ENCODE measurements at places on chromosomes 3 and 15.

DNA sequence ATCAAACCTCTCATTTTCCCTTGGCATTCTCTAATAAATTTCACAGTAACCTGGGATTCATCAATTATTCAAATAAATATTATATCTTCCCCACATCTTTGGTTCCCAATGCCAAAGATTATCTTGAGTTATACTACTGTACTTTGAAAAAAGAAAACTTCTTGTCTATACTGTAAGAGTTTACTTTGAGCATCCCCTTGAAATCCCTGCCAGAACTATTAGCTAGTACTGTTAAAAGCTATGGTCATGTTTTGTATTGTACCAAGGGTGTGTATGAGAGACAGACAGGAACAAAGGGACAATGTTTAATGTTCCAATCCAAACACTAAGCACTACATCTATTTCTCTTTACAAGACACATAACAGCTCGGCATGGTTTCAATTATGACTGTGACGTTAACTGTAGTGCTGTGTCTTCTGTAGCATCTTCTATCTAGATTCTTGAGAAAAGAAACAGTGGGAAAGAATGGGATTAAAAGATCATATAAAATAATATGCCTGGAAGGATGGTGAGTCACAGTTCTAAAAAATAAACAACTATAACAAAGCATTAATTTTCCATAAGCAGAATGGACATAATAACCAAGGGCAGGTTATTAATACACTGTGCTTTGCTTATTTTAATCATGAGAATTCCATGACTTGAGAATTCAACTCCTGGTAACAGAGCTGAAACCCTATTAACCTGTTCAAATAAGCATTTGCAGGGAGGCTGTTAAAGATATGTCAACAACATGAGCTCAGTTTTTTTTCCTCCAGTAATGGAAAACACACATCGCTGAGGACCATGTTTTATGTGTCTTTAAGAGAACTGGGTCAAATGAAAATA is 71.1 kb downstream of the ALDH1A2 start:
- peak; percentile 32 for DNase-seq

GRCh38 chr3:97999994-98000393 is 27.8 kb upstream of the RIOX2 start:
- DNase-seq: no peak

- DNase-seq: no peak
Observed at GRCh38 chr3:113590983-113591382, 58.6 kb downstream of the SIDT1 start.

GRCh38 chr3:33089515-33089914 is 7.4 kb downstream of the GLB1 start:
- no peak for DNase-seq

GRCh38 chr15:86571873-86572272 is 492.2 kb downstream of the AGBL1 start:
- no peak for DNase-seq

DNA sequence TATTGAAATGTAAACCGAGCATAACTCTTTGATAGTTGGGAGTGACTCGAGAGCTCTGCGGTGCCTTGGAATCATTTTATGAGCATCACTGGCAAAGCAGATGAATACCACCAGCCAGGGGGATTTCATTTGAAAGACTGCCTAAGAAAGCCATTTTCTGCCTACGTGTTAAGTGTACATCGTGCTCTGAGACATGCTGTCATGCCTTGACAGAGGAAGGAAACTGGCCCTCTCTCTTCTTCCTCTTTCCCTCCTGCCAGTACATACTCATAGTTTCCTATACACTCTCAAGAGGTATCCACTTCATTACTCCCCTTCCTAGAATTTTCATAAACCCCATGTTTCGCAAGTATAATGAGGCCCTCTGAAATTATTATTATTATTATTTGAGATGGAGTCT is 8.8 kb downstream of the BCL2A1 start:
- DNase-seq: no peak

DNA sequence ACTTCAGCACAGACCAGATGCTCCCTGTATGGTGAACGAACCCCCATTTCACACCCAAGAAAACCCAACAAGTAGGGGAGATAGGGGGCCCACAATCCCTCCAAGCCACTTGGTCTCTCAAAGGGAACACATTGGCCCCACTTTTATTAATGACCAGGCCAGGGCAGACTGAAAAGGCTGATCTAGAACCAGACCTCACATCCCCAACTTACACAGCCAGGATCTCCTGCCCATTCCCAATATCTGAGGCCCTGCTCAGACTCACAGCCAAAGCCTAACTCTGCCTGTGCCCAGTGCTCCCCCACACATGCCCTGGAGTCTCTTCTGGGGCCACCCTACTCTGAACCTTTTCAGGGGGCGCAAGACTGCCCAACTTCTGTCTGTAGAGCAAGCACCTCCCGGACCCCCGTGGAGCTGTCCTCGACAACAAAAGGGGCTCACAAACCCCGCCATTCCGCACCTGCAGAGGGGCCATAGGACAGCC is 1.8 kb downstream of the PLXNB1 start:
- DNase-seq: no peak

DNA sequence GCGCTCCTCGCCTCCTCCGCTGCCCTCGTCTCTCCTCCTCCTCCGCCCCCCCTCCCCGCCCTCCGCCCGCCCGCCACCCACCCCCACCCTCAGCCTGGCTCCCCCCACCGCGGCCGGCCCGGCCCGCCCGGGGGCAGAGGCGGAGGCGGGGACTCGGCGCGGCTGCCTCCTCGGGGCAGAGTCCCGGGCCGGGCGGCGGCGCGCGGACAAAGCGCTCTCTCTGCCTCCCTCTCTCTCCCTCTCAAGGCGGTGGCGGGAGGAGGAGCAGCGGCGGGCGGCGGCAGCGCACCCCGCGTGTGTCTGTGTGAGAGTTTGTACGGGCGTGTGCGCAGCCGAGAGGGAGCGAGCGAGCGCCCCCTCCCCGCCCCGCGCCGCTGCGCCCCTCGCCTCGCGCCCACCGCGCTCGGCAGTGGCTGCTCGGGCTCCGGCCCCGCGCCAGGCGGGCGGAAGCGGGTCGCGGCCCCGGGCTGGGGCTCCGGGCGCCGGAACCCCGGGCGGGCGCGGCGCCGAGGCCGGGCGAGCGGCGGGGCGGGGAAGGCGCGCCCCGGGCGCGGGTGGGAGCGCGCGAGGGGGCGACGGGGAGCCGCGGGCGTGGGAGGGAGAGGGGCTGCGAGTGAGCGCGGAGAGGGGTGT is at the start of gene IGF2BP2:
Gene IGF2BP2, minus strand, starts transcription at position 37 of the 633 bp plus-strand sequence. CDS start 82 bp downstream, outside the sequence.
- DNase-seq: peak; percentile 84

GRCh38 chr15:85477730-85478129 is 97.3 kb downstream of the AKAP13 start:
- no peak for DNase-seq

DNA sequence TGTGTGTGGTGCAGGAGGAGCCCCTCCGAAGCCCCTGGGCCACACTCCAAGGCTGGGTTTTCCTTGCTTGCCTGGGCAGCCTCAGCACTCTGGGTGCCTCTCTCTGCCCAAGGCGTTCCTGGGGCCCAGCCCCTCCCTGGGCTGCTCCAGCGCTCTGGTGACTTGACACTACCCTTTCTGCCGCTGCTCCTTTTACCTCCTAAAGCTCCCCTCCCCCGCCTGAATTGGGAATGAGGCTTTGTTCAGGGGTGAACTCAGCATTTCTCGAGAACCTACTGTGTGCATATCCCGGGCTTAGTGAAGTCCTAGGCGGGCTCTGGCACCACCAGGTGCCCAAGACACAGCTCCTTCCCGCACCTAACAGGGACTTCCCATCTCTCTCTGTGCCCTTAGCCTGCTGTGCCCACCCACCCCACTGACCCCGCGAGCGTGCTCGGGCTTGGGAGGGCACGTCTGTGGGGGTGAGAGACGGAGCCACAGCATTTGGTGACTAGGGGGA is 1.2 kb upstream of the BAHD1 start:
- DNase-seq: no peak

- DNase-seq: no peak
Observed at GRCh38 chr3:47210863-47211405, 47.0 kb upstream of the SETD2 start.

GRCh38 chr3:14467814-14468620 is 65.6 kb downstream of the SLC6A6 start:
- DNase-seq: peak; percentile 7

DNA sequence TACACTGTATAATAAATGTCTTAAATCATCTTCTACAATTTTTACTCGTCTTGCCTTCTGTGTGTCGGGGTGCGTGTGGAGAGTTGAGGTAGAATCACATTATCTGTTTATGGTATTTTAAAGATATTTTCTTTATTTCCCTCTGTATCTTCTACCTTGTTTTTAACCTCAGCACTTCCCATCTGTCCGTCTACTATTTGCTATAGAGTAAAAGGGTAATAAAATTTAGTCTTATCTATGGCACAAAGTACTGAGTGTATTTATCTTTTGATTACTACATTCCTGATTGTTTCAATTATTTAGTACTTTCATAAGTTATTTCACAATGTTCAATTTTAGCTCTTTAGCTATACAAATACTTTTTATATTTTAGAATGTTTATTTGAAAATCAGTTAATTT is 62.2 kb downstream of the TRPC1 start:
- DNase-seq: no peak

GRCh38 chr3:127072971-127073783 is 90.3 kb downstream of the PLXNA1 start:
- DNase-seq: no peak

- no peak for DNase-seq
Observed at GRCh38 chr15:34714476-34715121, 40.2 kb downstream of the GJD2 start.

Data from skin of body (tissue), 3 donors.